ENCODE measurements at places on chromosomes 13 and 19.
A peak's percentile ranks its signal among the peaks of the same experiment; 100 is the strongest.

GRCh38 chr19:19134687-19135158 is 3.6 kb downstream of the TMEM161A start:
- DNase-seq = no peak

- no peak for DNase-seq
Observed at GRCh38 chr19:48815870-48816501, 5.2 kb upstream of the BCAT2 start.

- no peak for DNase-seq
Observed at GRCh38 chr13:91353494-91353893, 6.0 kb downstream of the MIR17HG start.

DNA sequence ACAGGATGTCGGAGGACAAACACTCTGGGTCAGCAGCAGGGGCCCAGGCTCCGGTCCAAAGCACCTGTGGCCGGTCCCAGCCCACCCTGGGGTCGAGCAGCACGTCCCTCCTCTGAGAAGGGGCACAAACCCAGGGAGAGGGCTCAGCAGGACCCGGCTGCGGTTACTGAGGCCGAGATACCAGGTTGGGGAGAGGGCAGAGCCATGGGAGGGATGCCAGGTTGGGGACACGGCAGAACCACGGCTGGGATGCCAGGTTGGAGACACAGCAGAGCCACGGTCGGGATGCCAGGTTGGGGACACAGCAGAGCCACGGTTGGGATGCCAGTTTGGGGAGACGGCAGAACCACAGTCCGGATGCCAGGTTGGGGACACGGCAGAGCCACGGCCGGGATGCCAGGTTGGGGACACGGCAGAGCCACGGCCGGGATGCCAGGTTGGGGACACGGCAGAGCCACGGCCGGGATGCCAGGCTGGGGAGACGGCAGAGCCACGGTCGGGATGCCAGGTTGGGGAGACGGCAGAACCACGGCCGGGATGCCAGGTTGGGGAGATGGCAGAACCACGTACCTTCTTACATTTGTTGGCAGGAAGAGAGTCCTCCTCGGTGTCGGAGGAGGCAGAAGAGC is 18.5 kb downstream of the MIER2 start:
- no peak for DNase-seq

GRCh38 chr13:48542581-48543341 is 9.9 kb upstream of the RCBTB2 start:
- DNase-seq = no peak

GRCh38 chr13:86862137-86862536 is 809.0 kb upstream of the SLITRK5 start:
- DNase-seq = no peak

- no peak for DNase-seq
Observed at GRCh38 chr13:106348075-106348840, 187.2 kb downstream of the EFNB2 start.

DNA sequence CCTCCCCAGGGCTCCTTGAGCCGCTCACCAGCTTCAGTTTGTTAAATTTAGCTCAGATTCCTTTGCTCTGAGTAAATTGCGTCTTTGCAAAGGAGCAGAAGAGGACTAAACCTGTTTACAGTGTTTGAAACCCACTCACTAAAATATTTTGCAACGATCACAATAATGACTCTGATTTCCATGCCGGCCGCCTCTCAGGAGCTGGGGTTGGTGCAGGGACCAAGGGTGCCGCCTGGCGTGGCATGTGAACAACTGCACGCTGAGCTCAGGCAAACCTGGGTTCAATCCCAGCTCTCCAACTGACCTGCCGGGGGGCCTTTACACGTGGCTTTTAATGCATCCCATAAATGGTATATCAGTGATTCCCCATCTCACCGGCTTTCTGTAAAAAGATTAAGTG is 68.7 kb upstream of the CACNA1A start:
- DNase-seq = no peak

GRCh38 chr19:50547385-50548190 is 20.6 kb downstream of the LRRC4B start:
- DNase-seq = no peak

GRCh38 chr13:80341756-80342370 is 937 bp upstream of the SPRY2 start:
- DNase-seq = peak; percentile 87

DNA sequence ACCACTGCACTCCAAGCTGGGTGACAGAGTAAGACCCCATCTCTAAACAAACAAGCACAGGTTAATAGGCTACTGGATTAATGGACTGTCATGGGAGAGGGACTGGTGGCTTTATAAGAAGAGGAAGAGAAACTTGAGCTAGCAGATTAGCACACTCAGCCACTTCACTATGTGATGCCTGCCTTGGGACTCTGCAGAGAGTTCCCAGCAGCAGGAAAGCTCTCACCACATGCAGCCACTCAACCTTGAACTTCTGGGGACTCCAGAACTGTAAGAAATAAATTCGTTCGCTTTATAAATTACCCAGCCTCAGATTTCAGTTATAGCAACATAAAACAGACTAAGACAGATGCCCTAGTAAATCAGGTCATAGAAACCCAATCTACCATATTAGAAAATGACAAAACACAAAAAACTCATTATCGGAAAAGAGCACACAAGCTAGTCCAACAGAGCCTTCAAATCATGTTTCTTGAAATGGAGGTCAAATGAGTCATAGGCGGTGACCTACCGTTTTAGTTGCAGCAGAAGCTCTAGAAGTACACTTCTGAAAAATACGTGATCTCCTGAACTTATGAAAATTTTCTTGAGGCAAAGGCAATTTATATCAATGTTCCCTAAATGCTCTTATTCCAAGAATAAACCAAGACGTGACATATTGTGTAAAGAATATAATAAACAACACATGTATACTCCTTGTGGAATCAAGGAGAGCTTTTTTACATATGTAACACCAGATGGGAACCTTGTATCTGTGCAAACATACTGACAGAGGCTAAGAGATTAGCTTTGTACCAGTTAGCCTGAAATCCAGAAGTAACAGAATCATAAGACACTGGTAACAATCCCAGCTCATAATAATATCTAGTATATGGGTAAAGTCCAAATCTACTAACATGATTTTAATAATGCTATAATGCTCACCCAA is 340.9 kb upstream of the SGCG start:
- no peak for DNase-seq

DNA sequence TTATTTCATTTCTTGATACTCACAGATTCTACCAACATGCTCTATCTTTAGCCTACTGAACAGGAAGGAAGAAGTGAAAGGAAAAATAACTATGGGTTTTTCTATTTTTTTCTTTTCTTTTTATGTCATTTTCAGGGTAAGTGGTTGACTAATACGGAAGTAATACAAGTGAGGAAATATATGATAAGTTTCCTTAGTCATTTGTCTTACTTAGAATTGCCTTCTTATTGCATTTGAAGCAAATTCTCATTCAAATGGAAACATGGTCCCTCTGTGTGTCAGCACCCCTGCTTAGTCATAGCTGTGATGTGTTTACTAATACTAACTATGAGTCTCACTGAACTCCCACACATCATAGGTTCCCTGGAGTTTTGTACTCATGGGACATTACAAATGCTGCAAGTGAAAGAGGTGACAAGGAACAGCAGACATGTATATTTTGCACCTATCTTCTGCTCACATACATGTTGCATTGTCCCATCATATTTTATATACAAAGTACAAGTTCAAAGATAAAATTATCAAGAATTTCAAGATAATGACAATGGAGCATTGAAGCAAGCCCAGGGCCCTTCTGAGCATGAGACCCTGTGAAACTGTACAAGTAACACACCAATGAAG is 60.1 kb downstream of the DCT start:
- DNase-seq = no peak

DNA sequence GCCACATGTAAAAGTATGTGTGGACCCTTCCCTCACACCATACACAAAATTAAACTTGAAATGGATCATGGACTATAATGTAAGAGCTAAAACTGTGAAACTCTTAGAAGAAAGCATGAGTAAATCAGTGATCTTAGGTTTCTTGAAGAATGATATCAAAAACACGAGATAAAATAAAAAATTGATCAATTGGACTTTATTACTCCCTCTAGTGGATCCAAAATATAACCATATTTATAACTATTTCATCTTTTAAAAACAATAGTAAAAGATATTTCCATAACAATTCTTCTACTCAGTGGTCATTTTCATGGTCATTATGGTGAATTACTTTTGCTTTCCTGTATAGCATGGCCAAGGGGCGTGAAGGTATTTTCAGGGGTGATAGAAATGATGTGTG is 174.6 kb upstream of the LSM14A start:
- DNase-seq = no peak

DNA sequence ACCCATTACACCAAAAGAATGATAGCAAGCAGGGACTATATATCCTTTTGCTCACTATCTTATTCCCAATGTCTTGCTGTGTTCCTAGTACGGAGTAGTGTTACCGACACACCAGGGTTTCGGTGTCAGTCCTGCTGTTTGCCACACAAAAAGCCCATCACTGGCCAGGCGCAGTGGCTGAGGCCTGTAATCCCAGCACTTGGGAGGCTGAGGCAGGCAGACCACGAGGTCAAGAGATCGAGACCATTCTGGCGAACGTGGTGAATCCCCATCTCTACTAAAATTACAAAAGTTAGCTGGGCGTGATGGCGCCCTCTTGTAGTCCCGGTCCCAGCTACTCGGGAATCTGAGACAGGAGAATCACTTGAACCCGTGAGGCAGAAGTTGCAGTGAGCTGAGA is 1467.3 kb upstream of the MIR17HG start:
- DNase-seq = no peak

- no peak for DNase-seq
Observed at GRCh38 chr13:34748073-34748472, 194.0 kb upstream of the NBEA start.

DNA sequence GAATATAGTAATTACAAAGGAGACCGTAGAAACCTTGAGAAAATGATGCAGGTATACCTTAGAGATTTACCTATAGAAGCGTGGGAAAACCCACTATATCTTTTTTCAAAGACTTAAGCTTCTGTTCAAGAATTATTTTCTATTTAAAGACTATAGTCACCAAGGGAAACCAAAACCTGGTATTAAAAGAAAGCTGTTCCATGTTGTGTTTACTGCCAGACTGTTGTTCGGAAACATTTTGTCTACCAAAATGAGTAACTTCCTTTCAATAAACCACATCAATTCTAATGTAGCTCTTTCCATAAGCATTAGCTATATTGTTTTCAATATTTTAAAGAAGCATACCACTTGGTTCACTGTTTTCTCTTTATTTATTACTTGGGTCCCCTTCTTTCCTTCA is 182.9 kb upstream of the SLITRK6 start:
- no peak for DNase-seq

DNA sequence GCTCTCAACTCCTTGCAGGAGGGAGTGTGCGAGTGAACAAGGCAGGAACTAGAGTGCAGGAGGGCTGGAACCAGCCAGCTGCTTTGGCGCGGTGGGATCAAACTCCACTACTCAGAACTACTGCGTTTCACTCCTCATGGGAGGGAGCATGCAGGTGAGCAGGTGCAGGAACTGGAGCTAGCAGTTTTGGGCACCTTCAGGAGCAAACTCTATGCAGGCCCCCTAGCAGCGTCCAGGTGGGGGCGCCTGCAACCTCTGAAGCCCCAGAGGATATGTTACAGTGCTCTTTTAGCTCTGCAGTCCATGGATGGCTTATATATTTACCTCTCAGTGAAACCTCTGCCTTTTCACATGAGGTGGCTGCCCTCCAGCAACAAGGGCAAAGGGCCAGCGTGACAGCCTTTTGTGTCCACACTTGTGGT is 1303.4 kb downstream of the PCDH9 start:
- no peak for DNase-seq

GRCh38 chr19:45947926-45948325 is 25.7 kb downstream of the NOVA2 start:
- DNase-seq = no peak

DNA sequence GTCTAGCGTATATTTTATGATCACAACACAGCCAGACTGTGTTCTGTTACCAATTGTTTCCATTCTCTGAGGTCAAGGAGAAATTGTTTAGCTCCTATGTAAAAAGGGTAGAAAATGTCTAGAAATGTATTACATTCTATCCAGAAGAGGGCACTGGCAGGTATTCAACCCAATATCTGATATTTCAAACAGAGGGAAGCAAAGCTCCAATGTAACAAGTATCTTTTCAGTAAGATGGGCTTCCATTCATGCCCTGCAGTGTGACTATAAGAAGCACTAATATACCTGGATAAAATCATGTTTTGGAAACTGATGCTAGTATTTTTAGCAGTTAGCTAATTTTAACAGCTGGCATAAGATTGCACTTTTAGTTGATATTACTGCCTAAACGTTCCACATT is 312.7 kb downstream of the FGF14 start:
- DNase-seq = no peak

- no peak for DNase-seq
Observed at GRCh38 chr13:66837246-66837645, 392.9 kb downstream of the PCDH9 start.

DNA sequence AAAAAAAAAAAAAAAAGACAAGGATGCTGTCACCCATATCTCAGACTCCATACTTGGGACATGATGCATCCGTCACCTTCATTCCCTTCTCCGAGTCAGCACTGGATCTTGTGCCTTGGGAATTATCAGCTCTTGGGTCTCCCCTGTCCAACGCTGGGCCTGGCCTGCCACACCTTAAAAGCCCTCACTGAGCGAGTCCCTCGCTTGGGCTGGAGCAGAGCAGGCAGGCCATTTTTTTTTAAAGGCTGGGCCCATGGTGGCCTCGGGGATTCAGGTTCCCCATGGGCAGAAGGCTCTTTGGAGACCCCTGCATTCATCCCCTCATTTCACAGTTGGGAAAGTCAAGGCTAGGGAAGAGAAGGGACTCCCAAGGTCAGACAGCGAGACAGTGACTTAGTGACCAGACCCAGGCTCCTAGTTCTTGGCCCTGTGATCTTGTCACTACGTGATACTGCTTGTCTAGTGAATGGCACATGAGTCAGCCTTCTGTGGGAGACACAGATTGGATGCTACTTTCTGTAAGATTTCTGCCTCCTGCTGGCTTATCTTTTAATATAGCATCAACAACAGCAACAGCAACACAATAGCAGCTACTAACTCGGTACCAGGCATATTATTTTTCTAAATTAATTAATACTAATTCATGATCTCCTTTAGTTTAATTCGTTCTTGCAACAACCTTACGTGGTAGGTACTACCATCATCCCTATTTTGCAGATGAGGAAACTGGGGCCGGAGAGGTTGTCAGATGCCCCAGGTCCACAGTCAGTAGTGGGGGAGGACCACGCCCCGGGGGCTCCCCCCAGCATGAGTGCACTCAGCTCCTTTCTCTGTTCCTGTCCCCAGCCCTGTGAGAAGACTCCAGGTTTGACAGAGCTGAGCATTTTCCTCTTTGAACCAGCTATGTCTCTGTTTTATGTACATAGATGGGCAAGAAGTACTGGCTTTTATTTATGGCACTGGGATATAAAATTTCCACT is 27.4 kb upstream of the ZNF536 start:
- DNase-seq = no peak

DNA sequence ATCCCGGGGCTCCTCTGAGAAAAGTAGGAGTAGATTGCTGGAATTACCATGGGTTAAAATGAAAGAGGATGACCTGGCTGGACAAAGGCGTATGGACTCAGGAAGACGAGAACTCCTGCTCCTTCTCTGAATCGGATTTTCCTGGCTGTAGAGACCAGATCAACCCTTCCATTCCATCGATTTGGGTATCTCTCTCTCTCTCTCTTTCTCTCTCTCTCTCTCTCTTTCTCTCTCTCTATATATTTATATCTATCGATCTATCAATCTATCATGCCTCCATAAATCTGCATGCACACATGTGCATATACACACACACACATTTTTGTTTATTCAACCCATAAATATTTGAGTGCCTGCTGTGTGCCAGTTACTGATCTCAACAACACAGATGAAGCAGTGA is 234.9 kb downstream of the LMO7 start:
- DNase-seq = no peak
